Left lung (tissue), 14 donors: ENCODE measurements at places on chromosomes 7 and 10. TPM values are rescaled to one million over a fixed set of nuclear protein-coding genes. Genes with fewer than 3 reads are reported as not detected.

The GGCT gene
- polyA plus RNA-seq, result 59.5 TPM

The ZKSCAN5 gene
- polyA plus RNA-seq, result 15.1 TPM

The SKAP2 gene
- 43.5 TPM for polyA plus RNA-seq

The FAM25A gene
- polyA plus RNA-seq, result not detected

The AGAP9 gene
- polyA plus RNA-seq, result 19.4 TPM

The CYP3A7 gene
- 0.95 TPM for polyA plus RNA-seq
